ENCODE measurements at places on chromosomes 12 and 14.
A peak's percentile ranks its signal among the peaks of the same experiment; 100 is the strongest.

GRCh38 chr14:101884934-101885576, 79.3 kb upstream of the DYNC1H1 start:
- no peak for DNase-seq

- peak; percentile 16 for DNase-seq
Measured at GRCh38 chr14:61438860-61439765, 117.7 kb downstream of the PRKCH start.

DNA sequence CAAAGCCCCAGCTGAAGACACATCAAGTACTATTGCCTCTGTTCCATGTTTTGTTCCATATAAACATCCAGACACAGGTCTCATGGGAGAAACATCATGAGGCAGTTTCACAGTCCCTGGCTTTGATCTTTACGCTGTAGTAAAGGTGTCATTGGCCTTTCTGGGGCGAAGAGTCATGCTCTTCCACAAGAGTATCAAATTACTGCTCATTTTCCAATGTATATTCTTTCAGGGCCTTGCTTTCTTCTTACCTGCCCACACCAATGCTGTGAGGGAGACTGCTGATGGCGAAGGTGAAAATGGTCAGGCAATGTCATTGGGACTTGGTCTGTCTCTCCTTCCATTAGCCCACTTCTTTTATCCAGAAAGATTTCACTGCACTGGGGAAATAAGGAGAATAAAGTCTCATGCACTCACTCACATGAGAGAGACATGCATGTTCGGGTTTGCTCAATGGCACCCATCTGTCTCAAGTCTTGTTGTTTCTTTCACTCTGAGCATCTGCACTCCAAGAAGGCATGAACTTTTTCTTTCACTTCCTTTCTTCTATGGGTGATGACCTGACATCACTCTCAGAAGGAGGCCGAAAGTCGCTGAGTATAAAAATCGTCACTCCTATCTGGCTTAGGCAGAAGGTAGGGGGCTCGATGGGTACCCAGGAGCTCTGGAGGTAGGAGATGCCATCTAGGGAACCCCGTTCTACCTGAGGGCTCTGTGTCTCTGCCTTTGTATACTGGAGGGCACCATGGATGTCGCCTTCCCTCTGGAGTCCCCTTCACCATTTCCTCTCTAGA, 1.3 kb upstream of the JDP2 start:
- DNase-seq: no peak

DNA sequence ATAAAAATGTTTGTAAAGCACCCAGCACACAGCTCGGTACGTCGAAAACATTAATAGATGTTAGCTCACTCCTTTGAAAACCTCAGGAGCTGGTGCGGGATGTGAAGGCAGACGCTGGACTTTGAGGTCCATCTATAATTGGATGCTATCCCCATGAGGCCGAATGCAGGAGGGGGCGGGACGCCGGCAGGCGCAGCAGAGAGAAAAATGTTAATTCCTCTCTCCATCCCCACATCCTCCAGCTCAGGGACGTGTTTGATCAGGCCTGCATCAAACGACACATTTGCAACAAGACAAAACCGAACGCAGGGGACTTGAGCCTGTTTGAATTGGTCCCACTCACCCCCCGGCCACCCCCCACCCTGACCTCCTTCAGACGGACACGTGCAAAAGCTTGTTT, 231.0 kb downstream of the RBM19 start:
- DNase-seq: no peak

GRCh38 chr12:121135320-121135719, 2.6 kb downstream of the P2RX7 start:
- no peak for DNase-seq

GRCh38 chr14:80606347-80606772, 335.2 kb downstream of the CEP128 start:
- DNase-seq: no peak

DNA sequence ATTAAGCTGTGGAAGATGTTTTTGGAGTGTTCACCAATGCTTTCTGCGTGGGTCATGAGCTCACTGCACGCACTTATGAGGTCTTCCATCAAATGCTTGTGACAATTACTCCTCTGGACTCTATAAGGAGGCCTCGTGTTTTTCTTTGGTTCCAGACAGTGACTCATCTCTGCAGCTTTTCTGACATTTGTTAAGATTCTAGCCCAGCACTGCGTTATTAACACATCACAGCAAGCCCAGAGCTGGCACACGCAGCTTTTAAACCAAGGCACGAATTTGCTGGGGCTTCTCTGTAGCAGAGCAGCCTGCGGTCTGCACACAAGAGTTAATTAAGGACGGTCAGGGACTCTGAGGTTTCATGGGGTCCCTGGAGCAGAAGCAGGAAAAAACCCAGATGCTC, 16.9 kb downstream of the MEG3 start:
- DNase-seq: peak; percentile 71

DNA sequence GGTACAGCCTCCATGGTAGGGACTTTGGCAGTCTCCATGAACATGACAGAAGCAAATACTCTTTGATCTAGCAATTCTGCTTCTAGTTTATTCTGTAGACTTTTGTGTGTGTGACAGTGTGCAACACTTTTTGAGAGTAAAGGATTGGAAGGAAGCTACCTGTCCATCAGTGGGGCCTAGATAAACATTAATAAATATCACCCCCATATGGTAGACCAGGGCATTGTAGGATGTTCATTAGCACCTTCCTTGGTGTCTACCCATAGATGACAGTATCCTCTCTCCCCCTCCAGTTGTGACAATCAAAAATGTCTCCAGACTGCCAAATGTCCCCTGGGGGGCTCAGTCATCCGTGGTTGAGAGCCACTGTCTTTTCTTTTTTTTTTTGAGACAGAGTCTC, 10.8 kb downstream of the SNRNP35 start:
- no peak for DNase-seq

- no peak for DNase-seq
Measured at GRCh38 chr14:96081767-96082400, 42.7 kb downstream of the C14orf132 start.

GRCh38 chr12:10372559-10372958, 17.3 kb downstream of the KLRK1 start:
- DNase-seq: no peak

DNA sequence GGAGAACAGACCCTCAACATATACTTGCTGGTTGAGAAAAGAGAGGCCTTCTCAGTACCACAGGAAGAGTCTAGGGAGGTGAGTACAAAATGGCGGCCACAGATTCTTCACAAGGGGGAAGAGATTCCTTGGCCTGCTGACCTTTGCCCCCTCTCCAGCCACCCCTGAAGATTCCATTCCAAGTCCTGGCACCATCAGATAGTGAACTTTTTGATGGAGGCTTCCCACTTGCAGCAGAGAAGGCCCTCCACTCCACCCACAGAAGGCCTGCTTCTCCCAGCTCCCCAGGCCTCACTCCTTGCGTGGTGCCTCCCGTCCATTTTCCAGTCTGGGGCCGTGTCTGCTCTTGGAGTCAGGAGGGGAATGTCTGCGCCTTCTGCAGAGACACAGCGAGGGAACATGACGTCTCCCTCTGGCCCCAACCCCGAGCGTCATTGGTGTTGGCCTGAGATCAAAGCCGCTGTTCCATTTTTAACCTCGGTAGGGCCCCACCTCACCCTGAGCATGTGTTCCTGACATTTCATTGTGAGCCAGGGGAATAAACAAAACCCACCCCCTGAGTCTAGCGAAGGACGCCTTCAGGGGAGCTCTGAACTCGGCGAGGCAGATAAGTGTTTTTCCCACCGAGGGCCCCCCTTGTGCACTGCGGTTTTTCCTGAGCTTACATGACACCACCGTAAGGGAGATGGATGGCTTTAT, 268.7 kb upstream of the TBX3 start:
- DNase-seq: no peak

GRCh38 chr12:71942703-71943102, 4.1 kb downstream of the TPH2 start:
- DNase-seq: no peak

DNA sequence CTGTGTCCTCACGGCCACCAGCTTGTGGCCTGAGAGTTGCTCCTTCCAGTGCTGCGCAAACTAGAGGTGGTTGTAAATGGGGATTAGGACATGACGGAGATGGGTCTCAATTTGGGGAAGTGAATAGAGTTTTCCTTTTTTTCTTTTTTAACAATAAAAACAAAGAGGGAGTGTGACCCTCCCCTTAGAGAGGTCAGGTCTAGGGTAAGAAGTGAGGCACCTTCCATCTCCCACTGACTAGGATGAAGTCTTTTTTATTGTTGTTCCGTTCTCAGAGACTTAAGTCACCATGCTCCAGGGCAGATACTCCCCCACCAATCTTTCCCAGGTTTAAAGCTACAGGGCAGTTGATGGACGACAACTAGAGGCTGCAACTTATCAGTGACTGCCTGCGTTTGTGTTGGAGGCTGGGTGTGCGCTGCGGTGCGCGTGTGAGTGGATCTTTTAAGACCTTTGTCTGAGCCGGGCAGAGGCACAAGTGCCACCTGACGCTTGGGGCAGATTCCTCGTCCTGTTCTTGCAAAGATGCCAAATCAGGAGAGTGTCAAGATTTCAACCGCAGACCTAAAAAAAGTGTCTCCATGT, 2.1 kb upstream of the GSC start:
- no peak for DNase-seq

- no peak for DNase-seq
Measured at GRCh38 chr14:27917896-27918295, 848.7 kb upstream of the FOXG1 start.

GRCh38 chr14:88987516-88987915, 163.1 kb downstream of the TTC8 start:
- DNase-seq: no peak

DNA sequence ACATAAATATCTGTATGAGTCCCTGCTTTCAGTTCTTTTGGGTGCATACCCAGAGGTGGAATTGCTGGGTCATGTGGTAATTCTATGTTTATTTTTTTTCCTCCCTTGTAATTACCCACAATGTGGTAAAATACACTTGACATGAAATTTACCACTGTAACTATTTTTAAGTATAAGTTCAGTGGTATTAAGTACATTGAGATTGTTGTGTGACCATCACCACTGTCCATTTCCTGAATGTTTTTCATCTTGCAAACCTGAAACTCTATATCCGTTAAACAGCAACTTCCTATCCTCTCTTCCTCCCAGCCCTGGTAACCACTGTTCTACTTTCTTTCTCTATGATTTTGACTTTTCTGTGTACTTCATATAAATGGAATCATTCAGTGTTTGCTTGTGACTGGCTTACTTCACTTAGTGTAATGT, 51.4 kb downstream of the BORCS5 start:
- no peak for DNase-seq

GRCh38 chr12:112645586-112645985, 146.0 kb upstream of the RPH3A start:
- DNase-seq: no peak
